Left forelimb (tissue), 1 donor: ENCODE measurements at places on chromosomes 2 and 18.

- DNase-seq = no peak
Observed at GRCh38 chr18:58213440-58213839, 169.4 kb downstream of the NEDD4L start.

DNA sequence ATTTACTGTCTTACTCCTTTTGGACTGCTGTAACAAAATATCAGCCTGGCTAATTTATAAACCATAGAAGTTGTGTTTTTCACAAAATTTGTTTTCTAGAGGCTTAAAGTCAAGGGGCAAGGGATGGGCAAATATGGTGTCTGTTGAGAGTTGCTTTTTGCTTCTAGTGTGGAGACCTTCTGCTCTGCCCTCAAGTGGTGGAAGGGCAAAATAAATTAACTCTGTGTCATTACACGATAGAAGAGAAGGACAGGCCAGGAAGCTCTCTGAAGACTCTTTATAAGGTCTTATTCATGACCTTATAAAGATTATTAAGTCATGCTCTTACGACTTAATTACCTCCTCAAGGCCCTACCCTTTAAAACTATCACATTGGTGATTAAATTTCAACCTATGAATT lies 181.2 kb upstream of the LRATD1 start:
- DNase-seq = no peak

DNA sequence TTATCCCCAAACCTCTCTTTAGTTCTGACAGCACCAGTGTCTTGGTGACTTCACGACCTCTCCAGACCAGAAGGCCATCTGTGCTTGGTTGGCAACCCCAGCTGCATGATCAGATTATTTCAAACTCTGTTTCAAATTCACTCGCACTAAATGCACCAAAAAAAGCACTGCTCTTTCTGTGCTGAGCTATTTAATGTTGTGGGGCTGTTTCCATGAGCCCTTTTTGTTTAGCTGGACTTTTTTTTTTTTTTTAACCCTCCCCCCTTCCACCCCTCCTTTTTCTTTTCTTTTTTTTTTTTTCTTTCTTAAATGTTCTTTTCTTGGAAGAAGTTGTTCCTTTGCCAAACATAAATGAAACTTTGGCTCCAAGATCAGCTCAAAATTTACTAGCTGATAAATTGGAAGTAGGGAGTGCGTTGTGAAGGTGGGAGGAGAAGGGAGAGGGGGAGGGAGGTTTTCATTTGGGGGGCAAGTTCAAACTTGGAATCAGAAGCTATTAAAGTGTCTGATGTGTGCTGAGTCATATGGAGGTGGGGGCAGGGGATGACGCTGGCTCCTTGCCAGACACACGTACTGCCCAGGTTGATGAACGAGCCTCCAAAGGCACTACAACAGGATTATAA lies 543.0 kb upstream of the TNP1 start:
- DNase-seq = no peak

DNA sequence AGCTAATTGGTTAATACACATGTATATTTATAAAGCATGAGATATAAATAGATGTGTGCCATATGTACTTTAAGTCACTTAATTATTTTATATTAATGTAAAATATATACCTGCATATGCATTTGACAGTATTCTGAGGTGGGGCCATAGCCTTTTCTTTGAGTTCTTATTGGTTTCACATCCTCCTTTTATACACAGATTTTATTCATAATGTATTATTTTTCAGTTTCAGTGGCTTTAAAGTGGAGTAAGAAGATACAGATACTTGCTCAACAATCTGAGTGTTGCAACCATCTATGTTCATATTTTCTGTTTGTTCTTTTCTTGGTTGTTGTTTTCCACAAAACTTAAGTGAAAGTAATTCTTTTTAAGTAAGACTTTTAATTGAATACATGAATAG lies 436.5 kb downstream of the RND3 start:
- DNase-seq = no peak

- no peak for DNase-seq
Observed at GRCh38 chr2:181446985-181447384, 10.2 kb upstream of the ITGA4 start.

DNA sequence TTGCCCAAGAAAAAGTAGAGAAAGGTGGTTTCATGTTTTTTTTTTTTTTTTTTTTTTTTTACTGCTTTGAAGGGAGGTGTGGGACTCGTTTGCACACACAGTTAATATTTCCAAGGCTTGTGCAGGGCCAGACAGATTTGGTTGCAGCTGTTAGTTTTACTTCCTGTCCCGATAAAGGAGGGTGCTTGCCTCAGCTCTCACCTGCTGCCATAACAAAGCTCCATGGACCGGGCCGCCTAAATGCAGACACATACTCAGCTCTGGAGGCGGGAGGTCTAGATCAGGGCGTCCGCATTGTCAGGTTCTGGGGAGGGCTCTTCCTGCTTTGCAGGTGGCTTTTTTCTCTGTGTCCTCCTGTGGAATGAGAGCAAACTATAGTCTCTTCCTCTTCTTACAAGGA lies 69.9 kb downstream of the ODC1 start:
- DNase-seq = no peak

DNA sequence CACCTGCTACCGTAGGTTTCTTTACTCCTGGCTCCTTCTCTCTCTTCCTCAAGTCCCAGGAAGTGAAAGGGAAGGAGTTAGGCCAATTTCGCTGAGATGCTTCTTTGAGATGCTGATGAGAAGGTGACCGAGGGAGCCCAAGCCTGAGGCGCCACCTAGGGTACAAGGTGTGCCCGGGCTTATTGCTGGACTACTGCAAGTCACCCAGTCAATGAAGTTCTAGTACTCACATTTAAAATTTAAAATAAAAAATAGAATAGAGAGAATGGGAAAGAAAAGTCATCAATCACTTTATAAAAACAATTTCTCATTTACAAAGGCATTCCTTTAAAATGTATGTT lies 45.3 kb downstream of the ACAA2 start:
- no peak for DNase-seq

- DNase-seq = no peak
Observed at GRCh38 chr2:107334306-107334705, 448.3 kb upstream of the ST6GAL2 start.

DNA sequence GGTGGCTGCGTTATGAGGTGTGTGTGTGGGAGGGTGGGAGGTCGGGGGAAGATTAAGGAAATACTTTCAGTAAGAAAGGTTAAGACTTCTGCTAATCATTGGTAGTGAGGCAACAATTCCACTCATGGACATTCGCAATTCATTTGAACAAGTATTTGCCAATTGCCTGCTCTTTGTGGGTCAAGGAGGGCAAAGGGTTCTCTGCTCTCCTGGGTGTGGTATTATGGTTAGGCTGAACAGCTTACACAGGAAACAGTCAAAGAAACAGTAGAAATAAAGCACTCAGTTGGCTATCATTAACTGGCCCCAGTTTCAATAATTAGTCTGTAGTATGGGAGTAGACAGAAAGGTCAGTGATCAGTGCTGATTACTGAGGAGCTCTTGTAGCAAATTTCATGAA lies 357.0 kb upstream of the FANCL start:
- no peak for DNase-seq

GRCh38 chr2:28390746-28391563 lies 1.7 kb upstream of the FOSL2 start:
- DNase-seq = no peak

DNA sequence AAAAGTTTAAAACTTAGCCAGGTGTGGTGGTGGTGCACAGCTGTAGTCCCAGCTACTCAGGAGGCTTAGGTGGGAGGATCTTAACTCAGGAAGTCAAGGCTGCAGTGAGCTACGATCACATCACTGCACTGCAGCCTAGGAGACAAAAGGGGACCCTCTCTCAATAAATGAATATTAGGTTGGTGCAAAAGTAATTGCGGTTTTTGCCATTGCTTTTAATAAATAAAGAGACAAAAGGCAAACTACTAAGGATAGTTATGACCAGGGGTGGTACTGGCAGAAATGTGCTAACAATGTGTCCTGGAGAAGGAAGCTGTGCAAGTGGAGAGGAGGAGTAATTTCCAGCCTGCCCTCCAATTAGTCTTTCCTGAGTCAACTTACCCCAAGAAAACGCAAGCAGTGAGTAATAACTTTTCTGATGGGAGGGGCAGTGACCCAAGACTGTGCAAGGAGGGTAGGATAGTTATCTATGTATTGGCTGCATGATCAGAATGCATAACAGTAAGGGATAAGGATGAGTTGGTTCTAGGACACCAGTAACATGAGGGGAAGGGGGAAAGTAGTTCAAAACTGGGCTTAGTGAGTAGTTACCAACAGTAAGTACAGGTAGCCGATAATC lies 1.5 kb downstream of the EXOC6B start:
- DNase-seq = no peak

- no peak for DNase-seq
Observed at GRCh38 chr2:100520224-100520623, 42.6 kb upstream of the PDCL3 start.

GRCh38 chr2:179186126-179186525 lies 78.5 kb downstream of the SESTD1 start:
- no peak for DNase-seq

DNA sequence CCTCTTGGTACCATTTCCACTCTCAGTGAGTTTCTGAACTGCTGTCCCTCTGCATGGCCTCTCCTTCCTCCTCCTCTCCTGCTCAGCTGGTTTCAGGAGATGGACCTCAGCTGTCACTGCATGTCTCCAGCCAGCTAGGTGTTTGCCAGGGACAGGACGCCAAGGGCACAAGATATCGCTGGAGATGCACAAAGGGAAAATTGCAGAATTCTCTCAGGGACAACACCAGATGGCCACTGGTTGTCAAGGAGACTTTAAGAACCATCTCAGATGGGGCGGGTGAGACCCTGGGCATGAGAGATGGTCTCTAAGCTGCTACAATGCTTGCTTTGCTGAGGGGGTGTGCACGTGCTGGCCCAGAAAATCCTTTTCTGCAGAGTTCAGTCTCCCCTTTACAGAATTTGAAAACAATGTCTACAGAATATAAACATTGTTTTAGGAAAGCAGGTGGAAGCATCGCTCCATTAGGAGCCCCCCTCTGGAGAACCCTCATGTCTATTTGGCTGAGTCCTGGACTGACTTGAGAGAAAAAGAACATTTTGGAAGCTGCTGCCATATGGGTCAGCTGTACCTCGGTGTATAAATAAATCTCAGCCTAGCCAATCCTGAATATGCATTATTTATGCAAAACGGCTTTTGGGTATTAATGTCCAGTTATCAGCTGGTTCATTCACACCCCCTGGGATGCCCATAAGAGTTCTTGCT lies 57.8 kb upstream of the SPP2 start:
- no peak for DNase-seq

DNA sequence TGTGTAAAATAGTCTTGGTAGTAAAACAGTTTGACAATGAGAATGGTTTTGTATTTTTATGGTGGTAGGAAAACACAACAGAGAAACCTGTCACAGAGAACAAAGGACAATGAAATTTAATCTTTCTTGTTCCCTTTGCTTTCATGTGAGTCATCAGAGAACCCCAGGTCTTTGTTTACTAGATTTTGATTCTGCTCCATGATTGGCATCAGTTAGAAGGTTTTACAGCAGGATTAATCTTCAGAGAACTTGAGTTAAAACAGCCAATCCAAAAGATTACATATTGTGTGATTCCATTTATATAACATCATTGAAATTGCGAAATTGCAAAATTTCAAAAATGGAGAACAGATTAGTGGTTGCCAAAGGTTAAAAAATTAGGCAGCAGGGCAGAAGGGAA lies 2.5 kb downstream of the APLF start:
- no peak for DNase-seq

GRCh38 chr18:45755934-45756333 lies 32.0 kb downstream of the SLC14A1 start:
- DNase-seq = no peak

DNA sequence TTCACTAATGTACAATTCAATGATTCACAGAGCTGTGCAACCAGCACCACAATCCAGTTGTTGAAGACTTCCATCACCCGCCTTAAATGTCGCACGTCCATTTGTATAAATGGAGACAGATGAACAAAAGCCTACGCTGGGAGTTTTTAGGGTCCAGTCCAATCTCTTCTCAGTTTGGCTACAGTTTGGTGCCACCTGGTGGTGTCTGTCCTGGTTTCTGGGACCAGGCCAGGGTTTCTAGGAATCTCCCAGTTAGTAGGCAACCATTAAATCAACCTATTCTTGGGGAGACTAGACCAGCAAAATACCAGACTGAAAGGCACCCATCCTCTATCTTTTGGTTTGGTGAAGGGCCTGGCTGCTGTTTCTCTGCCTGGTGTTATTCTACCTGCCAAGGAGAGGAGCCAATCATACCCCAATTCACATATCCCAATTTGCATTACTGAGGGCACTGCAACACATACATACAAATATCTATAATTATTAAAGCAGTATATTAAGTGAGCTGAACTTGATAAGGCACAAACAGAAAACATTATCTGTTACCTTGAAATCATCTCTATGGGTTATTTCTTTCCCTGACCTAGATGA lies 3.2 kb upstream of the DDX1 start:
- peak; percentile 68 for DNase-seq

- no peak for DNase-seq
Observed at GRCh38 chr2:205704127-205704741, 21.9 kb downstream of the NRP2 start.

DNA sequence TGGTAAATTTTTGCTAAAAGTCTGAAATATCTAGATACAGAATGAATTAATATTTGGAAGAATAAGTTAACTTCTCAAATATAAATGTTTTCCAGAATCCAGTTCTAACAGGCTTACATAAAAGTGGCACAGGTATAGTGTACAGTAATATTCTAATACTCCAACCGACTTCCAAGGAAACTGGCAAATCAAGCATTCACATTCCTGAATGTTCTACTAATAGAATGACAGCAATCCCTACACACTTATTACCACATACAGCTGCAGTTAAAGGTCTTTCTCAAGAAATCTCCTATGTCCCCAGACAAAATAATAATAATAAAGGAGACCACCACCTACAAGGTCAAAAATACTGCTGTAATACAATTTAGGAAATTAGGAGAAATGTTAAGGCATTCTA lies 31.9 kb downstream of the TMEM131 start:
- no peak for DNase-seq

DNA sequence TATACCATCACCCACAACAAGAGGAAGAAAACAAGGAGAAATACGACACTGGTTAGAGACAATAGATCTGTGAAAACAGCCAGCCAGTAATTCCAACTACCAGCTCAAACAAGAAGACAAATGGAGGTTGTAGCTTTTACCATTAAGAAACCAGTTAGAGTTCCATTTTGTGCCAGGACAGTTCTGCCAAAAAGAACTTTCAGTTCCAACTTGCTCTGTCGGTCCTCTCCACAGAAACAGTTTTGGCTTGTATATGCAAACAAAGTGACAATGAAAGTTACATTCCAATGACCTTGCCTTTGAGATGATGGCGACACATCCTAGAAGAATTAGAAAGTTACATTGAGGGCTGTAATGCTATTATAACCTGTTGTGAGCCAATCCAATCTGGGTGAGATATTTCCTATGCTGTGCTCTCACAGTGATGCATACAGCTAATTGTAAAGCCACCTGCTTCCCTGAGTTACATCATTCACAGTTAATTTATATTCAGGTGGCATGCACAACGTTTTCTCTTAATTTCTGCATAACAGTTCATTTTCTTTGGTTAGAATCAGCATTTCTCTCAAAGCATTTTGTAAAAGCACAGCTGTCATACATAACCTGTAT lies 1378.4 kb upstream of the PIK3C3 start:
- no peak for DNase-seq

- no peak for DNase-seq
Observed at GRCh38 chr2:36561237-36561944, 36.6 kb downstream of the FEZ2 start.

- DNase-seq = no peak
Observed at GRCh38 chr2:1586251-1586922, 157.9 kb downstream of the PXDN start.
